ENCODE measurements at places on chromosomes 6 and 20.

DNA sequence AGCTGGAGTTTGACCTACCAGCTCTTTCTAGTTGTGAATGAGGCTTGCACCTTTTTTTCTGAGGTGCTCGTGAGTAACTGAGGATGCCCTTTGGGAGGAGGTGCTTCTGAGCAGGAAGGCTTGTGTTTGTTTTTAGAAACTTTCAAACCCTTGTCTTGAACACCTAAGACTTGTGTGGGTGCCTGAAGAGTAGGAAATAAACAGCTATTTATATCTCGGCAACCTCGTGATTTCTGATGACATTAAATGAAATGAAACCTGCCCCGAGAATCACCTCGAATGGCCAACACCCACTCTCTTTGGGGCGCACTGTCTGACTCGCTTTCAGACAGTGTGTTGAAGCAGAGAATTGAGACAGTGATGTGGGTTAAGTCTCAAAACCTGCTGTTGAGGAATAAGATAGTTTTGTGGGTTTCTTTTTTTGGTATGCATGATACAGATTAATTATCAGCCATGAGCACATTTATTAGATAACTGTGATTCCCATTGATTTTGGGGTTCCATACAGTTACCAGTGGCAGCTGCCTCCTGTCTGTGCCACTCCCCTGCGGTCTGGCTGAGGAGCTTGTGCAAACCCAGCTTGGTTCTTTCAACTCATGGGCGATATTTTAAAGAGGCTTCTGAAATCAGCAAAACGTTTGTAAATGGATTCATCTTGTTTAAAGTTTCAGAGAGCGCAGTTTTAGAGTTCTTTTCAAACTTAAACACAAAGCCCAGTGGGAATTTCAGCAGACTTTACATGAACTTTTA is 8.4 kb downstream of the IRF4 start:
- DNase-seq, result no peak

GRCh38 chr6:138188278-138188941 is 26.7 kb downstream of the ARFGEF3 start:
- DNase-seq, result no peak

GRCh38 chr6:22029171-22029570 is 267.7 kb downstream of the PRL start:
- DNase-seq, result no peak

- no peak for DNase-seq
These were observed 46.6 kb upstream of the CCDC167 start for GRCh38 chr6:37546141-37546871.

GRCh38 chr20:829551-829950 is 4.0 kb upstream of the FAM110A start:
- no peak for DNase-seq

DNA sequence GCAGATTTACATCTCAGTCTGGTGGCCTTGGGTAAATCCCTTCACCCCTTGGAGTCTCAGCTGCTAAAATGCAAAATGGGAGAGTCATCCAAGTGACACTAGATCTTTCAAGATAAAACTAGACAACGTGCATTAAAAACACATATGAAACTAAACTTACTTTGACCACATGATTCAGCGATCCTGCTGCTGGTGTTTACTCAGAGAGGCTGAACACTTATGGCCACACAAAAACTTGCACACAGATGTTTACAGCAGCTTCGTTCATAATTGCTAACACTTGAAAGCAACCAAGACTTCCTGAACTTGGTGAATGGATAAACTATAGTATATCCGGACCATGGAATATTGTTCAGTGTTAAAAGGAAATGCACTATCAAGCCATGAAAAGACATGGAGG is 55.3 kb upstream of the GPR6 start:
- DNase-seq, result no peak

GRCh38 chr6:40395066-40395697 is 192.0 kb downstream of the LRFN2 start:
- no peak for DNase-seq

- DNase-seq, result peak; percentile 49
These were observed 524 bp upstream of the NOL4L start for GRCh38 chr20:32585586-32586127.

DNA sequence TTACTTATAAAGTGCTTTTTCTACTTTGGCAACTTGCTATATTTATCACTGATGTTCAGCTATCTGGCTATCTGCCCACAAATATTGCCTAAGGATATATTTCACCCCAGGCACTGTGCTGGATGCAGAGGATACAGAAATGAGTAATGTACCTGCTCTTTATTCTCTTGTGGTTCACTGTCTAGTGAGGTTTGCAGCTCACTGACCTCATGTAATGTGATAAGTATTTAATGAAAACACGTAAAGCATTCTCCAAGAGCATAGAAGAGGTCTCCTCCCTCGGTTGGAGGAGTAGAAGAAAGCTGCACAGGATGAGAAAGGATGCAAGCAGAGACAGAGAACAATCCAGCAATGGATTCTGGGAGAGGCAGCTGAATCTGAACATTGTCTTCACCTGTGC is 610.7 kb downstream of the CBLN4 start:
- DNase-seq, result no peak

- no peak for DNase-seq
These were observed 414.1 kb downstream of the PHF3 start for GRCh38 chr6:64049736-64050135.
